Adrenal gland (tissue), 19 donors: ENCODE measurements at places on chromosomes 3 and 15. TPM values are rescaled to one million over a fixed set of nuclear protein-coding genes. Genes with fewer than 3 reads are reported as not detected.

Gene CPA3
- 0.39 TPM for total RNA-seq

Gene LRRK1
- total RNA-seq, result 8.5 TPM

Gene MKRN3
- total RNA-seq, result not detected

Gene ABHD17C
- total RNA-seq, result 9.7 TPM

Gene CPB1
- 63.0 TPM for total RNA-seq

Gene GOLGA8O
- not detected for total RNA-seq

Gene SPINT1
- 0.67 TPM for total RNA-seq

Gene TMEM266
- total RNA-seq, result 1.5 TPM

Gene CCK
- total RNA-seq, result not detected

Gene GLDN
- 10.6 TPM for total RNA-seq

Gene GABRR3
- not detected for total RNA-seq

Gene CISH
- 12.6 TPM for total RNA-seq

Gene ROBO2
- 2.3 TPM for total RNA-seq

Gene ADGRG7
- total RNA-seq, result not detected

Gene SLC35A5
- total RNA-seq, result 39.5 TPM

Gene GCNT3
- total RNA-seq, result 14.1 TPM

Gene SCAANT1
- not detected for total RNA-seq

Gene PLSCR2
- not detected for total RNA-seq

Gene CGNL1
- total RNA-seq, result 26.3 TPM

Gene SH3BP5
- total RNA-seq, result 300 TPM

Gene CSNK1G1
- total RNA-seq, result 14.5 TPM

Gene RFTN1
- total RNA-seq, result 26.5 TPM

Gene LINGO1
- 2.7 TPM for total RNA-seq

Gene KBTBD8
- 0.84 TPM for total RNA-seq

Gene GORASP1
- 30.6 TPM for total RNA-seq

Gene LRRC31
- not detected for total RNA-seq

Gene TMEM158
- total RNA-seq, result 14.7 TPM

Gene ARNT2
- 3.3 TPM for total RNA-seq

Gene ALG3
- total RNA-seq, result 59.0 TPM

Gene ITIH3
- total RNA-seq, result 1.9 TPM

Gene CX3CR1
- total RNA-seq, result not detected

Gene GOLGA6L24
- total RNA-seq, result not detected
